T-helper 17 cell (primary cell): ENCODE measurements at places on chromosomes 12 and 14.

GRCh38 chr12:57159311-57159710 is 11.9 kb upstream of the LRP1-AS start:
- no peak for DNase-seq

DNA sequence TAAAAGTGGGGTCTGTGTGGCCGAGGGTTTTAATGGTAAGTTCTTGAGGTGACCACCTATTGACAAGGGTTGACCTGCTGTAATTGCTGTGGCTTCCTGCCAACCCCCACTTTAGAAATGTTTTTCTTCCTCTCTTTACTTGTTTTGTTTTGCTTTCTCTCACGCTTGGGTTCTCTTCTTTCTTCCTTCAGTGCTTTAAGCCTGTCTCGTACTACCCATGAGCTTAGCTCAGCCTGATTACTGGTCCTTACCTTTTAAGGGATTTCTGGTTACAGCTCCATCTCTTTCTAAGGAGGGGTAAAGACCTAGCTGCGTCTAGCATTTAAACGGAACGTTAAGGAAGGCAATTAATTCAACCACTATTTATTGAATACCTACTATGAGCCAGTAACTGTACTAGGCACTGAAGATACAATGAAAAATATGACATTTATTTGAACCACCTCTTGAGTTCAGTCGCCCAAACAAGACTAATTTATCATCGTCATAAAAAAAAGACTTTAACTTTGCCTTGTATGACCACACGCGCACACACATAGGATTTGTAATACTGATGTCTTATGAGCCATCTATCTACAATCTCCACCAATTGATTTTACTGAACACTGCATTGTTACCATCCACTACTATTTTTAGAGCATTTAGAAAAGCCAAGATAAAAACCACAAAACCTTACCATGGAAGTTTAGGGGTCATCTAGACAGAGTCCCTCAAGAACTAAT is 888 bp upstream of the PPP1R12A start:
- no peak for DNase-seq

DNA sequence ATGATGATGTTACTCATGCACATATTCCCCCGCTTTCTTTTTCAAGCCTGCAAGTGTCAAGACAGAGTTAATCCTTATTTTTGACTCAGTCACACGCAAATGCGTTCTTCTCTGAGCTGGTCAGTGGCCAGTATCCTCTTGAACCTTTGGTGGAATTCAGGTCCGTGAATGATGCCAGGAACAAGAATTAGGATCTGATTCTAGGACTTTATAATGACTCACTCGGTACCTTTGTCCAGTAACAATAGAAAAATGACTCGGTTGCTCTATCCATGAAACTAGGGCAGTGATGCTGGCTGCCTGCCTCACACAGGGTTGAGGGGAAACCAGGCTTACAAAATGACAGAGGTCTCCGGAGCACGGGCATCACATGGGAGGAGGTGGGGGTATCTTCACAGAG is 185.8 kb upstream of the NUDT4 start:
- no peak for DNase-seq

DNA sequence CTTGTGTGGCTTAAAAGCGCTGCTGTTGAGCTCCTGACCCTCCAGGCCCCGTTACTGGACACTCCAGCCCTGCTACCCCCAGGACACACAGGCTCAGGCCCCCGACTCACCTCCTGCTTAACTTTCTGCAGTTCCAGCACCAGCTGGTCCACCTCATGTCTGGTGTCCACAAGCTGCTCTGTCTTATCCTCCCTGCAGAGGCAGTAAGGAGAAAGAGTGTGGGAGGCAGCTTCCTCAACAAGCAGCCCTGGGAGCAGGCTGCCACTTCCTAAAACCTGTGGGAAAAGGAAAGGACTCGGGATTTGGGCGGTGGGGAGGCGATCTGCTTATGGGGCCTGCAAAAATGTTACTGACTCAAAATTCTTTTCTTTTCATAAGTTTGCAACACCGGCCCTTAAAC is 79.2 kb downstream of the CCDC88C start:
- DNase-seq: no peak

GRCh38 chr12:6312529-6313325 is 2.2 kb downstream of the PLEKHG6 start:
- DNase-seq: no peak

DNA sequence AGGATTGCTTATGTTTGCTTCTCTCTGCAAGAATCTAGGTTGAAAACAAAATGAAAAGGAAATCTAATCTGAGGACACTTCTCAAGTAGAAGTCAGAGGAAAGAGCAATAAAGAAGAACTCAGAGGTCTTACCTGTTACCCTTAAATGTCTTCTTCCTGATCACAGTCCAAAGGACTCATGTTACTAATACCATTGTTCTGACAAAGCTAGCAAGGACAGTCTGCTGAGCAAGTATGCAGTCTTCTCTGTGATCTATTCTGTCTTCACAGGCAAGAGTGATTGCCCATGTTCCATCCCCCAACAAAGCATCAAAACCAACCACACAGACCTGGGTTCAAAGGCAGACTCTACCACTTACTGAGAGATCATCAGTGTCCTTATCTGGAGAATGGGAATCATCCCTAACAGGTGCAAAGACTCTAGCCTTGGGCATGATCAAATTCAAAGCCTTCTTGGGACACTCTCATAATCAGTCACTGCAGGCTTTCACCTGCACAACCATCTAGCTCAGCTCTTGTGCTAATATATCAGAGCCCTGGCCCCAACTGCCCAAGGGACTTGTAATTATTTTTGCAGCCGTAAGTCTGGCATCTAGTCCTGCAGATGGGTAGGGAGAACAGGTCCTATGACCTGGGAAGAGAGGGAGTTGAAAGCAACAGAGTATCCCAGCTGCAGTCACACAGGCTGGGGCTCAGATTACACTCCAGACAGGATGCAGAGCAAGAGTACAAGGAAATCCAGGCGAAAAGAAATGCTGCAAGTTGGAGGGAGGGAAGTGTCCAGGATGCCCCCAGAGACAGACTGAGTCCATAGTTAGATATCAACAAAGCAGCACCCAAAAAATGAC is 97.9 kb upstream of the NUDT4 start:
- no peak for DNase-seq

- DNase-seq: no peak
These were observed 12.8 kb downstream of the EPYC start for GRCh38 chr12:90991952-90992465.

DNA sequence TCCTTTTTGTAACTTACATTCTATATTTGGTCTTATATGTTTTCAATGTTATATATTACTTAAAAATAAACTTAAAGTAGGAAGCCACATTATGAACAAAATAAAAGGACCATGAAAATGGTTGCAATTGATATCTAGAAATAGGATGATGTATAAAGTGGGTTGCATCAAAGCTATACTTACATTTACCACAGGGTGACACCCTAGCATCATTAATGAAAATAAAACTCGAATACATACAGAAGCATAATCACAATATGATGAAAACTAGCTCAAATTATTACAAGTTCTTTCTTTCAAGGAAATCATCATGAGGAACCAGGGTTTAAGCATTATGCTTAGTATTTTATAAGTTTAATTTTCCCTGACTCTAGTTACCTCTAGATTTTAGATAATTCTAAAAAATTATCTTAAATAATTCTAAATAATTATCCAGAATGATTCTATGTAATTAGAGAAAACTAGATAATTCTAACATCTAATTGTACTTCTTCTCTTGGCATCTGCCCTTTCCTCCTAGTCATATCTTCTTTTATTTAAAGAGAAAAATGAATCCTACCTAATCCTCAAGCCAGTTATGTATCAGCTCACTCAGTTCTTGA is 31.2 kb downstream of the TAS2R7 start:
- no peak for DNase-seq

- DNase-seq: no peak
These were observed 296.5 kb downstream of the GALC start for GRCh38 chr14:87696485-87696884.

GRCh38 chr14:72610831-72611200 is 283.1 kb downstream of the DPF3 start:
- DNase-seq: no peak

- DNase-seq: no peak
These were observed 62.4 kb upstream of the FOXG1 start for GRCh38 chr14:28704153-28704552.

DNA sequence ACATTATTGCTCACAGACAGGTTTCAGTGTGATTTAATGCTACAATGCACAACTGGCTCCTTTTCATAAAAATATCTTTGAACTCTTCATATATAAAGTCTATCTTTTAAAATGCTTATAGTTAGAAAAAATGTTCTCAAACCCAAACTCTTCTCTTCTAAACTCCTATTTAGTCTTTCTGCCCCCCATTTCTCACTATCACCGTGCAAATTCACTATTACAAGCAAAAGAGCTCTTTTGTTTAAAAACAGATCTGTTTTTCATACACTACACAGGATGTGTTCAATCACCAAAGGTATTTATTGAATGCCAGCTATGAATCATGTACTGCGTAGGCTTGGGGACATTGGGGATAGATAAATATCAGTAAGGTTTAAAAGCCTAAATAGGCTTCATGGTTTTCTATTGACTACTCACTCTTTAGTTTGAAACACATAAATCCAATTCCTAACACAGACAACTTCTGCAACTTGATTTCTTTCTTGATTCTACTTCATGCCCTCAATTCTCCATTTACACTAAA is 692.3 kb downstream of the C12orf50 start:
- no peak for DNase-seq

GRCh38 chr14:94081386-94081820 is 293 bp downstream of the IFI27L1 start:
- DNase-seq: no peak

- DNase-seq: no peak
These were observed 59.6 kb downstream of the FIGNL2 start for GRCh38 chr12:51788876-51789275.
